ENCODE measurements at places on chromosomes 7 and 10. TPM values are rescaled to one million over a fixed set of nuclear protein-coding genes. Genes with fewer than 3 reads are reported as not detected.

Gene HMX2
- 0.90 TPM for total RNA-seq

GRCh38 chr10:70085975-70086613, 33.4 kb downstream of the MACROH2A2 start:
- DNase-seq = no peak

Gene TPST1
- 2.4 TPM for total RNA-seq

Gene LZTS2
- 14.5 TPM for total RNA-seq

Gene ADK
- 56.9 TPM for total RNA-seq

- DNase-seq = no peak
Measured at GRCh38 chr10:61456095-61456789, 3.1 kb upstream of the TMEM26 start.

GRCh38 chr7:47557694-47558670, 23.9 kb downstream of the TNS3 start:
- no peak for DNase-seq

DNA sequence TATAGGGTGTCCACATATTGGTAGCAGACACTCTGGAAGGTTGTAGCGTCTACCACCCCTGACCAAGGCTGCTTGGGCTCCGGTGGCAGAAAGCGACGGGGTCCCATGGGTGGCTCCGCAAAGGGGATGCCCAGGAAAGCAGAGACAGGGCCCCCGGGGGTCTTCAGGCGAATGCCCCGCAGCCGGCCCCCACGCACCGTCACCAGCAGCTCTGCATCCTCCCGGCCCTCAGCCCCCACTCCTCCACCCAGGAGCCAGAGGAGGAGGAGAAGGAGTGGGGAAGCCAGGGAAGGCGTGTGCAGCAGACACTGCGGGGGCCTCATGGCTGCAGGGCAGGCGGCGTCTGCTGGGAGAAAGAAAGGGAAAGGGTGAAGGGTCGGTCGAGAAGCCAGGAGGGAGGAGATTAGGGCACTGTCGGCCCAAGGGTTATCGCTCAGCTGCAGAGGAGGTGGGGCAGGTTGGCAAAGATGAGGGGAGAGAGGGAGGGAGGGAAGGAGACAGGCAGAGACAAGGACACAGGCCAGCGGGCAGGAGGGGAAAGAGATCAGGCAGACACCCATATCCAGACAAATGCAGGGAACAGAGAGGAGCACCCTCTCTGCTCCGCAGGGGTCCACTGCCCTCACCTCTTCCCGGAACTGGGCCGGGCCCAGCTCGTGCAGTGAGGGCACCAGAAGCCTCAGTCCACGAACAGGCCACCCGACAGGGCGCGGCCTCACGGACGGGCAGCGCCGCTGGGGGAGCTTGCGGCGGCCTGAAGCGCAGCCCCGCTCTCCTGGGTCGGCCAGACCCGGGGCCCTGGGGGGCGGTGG, 1.6 kb downstream of the ACHE start:
- DNase-seq = no peak

Gene ABCC2
- 0.87 TPM for total RNA-seq

Gene CLCN1
- total RNA-seq = 0.09 TPM

DNA sequence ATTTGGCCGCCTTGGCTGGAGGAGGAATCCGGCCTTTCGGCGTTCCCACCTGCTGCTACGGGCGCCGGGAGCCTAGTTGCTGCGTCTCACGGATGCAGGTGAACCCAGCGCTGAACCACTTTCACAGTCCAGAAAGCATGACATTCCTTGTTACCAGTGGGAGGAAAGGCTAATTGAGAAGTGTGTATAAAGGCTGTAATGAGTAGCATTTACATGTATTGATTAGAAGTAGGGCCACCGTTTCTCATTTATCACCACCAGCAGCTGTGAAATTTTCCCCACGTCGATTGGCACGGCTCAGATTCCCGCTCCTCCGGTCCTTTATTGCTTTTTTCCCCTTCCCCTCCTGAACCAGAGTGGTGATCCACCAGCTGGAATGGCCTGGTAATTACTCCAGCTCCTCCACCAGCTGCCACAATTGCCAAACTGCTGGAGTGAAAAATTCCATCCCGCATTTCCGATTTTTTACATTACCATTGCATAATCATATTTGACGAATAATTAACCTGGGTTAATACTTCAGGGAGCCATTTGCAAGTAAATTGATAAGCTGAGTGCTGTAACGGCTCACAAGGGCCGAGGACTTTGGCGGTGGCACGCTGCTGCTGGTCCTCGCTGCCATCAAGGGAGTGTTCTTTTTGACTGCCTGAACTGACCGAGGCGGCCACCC, 153.3 kb downstream of the POU6F2 start:
- DNase-seq = no peak

DNA sequence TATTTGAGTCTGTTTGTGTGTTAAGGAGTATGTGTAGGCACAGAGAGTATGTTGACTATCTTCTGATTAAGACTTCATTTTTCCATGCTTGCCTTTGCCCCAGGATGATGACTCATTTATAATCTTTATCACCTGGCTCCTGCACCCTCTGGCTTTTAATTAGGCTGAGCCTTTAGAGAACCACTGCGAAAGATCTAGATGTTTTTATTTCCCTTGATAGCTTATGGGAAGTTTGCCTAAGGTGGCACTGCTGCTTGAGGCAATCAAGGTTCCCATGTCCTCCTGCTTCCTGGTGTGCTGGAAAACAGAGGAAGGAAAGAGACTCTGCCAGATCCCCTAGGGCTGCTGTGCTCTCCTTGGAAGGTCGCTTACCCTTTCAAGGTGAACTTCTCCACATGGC, 114.6 kb downstream of the ARL4A start:
- no peak for DNase-seq

Gene CRHR2
- total RNA-seq = not detected

DNA sequence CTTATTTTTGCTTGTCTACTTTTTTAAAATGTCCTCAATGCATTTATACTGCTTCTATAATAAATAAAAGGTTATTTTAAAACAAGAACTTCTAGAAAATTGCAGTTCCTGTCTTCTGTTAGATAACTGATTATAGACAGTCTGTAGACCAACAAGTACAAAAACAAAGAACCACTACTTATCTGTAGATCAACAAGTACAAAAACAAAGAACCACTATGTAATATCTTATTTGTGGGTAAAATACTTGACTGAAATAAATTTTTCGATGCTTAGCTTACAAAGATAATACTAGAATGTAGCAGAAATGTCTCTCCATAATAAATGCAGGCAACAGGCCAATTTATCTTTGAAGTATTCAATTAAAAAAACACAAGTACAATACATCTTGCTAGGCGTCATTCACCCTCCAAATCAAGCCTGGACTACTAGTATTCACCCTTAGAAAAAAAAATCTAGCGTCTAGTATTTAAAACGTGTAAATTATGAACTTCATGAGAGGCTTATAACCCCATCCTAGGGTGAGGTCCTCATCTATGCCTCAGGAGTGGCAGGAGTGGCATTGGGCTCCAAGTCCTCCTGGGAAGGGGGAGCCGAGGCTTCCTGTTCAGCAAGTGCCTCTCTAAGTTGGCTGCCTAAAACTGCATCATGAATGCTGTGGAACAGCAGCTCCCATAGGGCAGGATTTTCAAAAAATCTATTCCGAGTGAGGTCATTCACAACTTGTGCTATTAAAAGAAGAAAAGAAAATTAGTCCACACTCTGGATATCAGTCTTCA, 26.6 kb downstream of the PSMC2 start:
- DNase-seq = no peak

Gene EN2
- total RNA-seq = not detected

GRCh38 chr7:132207211-132207610, 369.1 kb downstream of the PLXNA4 start:
- no peak for DNase-seq

Gene ITIH2
- total RNA-seq = not detected

Gene MDFIC
- 55.3 TPM for total RNA-seq

GRCh38 chr7:143177374-143178119, 5.7 kb upstream of the TAS2R39 start:
- DNase-seq = no peak

DNA sequence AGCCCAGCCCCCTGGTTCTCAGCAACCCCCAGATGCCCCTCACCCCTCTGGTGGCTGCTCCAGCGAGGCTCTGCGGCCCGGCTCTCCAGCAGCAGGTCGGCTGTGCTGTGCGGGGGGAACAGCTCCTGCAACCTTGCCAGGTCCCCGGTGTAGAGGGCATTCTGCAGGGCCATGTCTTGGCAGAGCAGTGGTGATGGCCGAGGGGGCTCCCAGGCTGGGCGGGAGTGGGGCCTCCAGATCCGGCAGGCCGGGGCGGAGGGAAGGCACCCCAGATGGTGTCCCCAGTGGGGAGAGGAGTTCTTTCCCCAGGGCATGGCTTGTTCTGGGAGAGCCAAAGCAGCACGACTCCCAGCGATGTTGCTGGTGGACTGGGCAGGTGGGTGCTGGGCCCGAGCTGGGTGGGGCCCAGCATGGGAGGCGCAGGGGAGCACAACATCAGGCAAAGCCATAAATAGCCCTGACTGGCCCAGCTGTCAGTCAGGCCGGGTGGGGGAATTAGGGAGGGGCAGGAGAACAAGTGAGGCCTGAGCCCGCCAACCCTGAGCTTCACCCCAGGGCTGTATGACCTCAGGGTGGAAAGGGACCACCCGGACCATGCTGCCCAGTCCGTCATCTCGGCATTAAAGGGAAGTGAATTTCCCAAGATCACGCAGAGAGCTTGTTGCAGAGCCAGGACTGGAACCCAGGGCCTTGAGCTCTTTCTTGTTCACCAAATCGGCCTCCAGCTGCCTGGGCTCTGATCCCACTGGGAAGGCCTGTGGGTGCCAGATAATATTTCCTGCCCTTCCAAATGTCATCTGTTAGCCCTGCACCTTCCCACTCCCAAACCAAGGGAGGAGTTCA, 580 bp upstream of the ASB10 start:
- DNase-seq = no peak

Measured in activated CD8-positive, alpha-beta T cell treated with anti-CD3 and anti-CD28 coated beads for 36 hours (primary cell).